Stimulated activated CD8-positive, alpha-beta memory T cell treated with anti-CD3 and anti-CD28 coated beads, Interleukin-7, amount 100 ng/mL, for 24 hours (primary cell): ENCODE measurements at places on chromosomes 13 and 19.

DNA sequence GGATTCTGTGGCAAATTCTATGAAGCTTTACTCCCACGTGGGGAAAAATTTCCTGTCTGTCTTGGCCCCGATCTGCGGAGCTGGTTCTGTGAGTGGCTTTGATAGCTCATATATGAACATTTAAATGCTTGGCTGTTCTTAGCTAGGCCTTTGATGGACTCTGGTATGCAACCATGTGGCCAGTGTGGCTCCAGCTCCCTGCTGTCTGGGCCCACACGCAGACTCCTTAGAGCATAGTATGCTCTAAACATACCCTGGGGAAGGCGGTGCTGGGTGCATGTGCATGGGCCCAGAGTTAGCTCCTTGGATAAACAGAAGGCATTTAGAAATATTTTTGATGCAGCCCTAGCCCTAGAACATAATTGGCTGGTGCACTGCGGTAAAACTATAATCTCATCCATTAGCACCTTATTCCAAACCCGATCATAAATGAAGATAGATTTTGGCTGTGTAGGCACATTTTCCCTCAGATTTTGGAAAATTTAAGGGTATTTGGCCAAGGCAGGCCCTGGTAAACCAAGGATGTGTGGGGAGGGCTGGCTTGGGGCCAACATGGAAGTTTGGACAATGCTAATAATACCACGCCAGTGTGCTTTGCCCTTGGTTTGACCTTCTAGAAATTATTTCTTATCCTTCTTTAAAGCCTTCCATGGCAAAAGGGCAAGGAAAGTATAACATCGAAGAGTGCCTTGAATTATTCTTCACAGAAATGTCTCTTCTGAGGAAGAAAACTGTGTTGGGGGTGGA lies 153.5 kb downstream of the LMO7 start:
- no peak for DNase-seq

DNA sequence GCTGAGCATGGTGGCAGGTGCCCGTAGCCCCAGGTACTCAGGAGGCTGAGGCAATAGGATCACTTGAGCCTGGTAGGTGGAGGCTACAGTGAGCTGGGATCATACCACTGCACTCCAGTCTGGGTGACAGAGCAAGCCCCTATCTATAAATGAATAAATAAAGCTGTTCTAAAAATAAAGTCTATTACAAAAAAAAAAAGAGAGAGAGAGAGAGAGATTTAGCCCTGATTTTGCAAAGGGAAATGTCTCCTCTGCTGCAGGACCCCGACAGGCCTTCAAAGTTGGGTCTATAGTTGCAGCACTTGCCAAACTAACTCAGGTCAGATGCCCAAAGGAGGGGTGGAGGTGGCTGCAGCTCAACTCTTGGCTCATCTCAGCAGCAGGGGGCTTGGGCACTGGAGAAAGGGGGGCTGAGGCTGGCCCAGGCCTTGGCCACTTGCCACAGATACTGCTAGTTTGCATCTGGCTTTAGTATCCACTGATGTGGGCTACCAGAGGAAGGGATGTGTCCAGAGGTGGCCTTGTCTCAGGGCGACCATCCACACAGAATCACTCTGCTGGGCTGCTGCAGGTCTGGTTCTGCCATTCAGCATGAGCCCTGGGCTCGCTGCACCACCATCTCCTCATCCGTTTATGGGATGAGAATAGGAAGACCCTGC lies 30.8 kb upstream of the AKT2 start:
- no peak for DNase-seq

- DNase-seq: no peak
These were observed 45.3 kb downstream of the CAPN12 start for GRCh38 chr19:38699027-38699346.

- no peak for DNase-seq
These were observed 343.8 kb downstream of the RBM26 start for GRCh38 chr13:79062291-79062690.

DNA sequence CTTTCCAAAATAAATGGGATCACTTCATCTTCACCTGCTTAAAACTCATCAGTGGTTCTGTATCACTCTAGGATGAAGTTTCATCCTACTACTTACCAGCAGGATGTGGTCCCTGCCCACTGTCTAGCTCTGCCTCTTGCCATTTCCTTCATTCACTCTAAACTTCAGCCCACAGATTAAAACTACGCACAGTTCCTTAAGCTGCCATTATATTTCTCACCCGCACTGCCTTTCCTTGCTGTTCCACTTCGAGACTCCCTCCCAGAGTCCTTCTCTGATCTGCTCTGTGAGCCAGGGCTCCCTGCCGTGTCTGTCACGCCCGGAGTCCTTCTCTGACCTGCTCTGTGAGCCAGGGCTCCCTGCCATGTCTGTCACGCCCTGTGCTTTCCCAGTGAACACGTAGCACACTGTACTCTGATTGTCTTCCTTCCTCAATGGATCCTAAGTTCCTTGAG lies 52.0 kb upstream of the NPAS1 start:
- DNase-seq: no peak

- DNase-seq: no peak
These were observed 20.1 kb upstream of the NDUFS7 start for GRCh38 chr19:1363599-1363998.

- no peak for DNase-seq
These were observed 4.4 kb downstream of the SULT2A1 start for GRCh38 chr19:47881757-47882156.

DNA sequence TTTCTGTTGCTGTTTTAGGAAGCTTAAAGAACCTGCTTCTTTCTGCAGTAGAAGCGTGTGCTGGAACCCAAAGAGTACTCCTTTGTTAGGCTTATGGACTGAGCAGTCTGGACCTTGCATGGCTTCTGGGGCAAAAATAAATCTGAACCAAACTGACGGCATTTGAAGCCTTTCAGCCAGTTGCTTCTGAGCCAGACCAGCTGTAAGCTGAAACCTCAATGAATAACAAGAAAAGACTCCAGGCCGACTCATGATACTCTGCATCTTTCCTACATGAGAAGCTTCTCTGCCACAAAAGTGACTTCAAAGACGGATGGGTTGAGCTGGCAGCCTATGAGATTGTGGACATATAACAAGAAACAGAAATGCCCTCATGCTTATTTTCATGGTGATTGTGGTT lies 103.1 kb downstream of the TNFRSF19 start:
- DNase-seq: no peak

DNA sequence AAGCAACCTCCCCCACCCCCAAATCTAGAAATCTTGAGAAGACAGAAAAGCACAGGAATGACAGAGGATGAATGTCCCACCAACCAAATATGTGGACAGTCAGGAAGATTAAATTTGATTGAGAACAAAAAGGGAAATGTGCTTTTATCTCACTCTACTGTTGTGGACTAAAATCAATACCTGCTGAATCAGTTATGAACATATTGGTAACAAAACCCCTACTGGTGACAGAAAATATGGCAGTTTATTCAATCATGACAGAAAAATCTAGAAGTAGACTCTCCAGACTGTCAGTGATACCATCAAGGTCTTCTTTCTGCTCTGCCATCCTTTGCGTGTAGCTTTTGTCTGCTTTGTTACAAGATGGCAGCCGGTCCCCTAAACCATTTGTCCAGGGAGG lies 35.2 kb downstream of the FAM216B start:
- no peak for DNase-seq

DNA sequence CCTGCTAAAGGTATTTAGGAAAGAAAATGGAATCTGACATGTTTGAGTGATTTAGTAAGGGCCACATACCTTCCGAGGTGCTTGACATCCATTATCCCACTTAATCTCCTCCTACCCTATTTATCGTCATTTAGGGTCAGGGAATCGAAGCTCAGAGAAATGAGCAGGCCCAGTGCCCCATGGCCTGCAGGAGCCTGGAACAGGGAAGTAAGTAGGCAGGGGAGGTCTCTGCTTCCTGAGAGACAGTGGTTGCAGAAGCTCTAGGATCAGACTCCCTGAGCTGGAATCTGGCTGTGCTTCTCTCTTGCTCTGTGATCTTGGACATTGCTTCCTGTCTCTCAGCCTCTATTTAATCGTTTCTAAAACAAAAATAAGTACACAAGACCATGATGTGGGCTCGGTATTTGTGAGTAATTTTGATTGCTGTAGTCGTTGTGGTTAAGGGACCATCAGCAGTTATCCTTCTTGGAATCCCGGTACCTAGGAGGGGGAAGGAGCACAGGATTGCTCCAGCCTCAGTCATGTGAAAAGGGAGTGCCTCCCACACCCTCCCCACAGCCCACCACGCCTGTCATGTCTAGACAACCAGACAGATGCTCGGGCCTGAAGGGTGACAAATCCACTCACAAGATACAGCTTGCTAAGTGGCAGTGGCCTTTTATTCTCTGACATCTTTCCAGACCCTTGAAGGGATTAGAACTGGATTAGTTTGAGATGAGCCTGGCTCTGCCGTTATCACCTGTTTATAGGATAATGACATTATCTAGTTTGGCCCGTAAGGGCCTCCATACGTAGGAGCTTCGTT lies 169.2 kb upstream of the TSHZ3 start:
- no peak for DNase-seq

DNA sequence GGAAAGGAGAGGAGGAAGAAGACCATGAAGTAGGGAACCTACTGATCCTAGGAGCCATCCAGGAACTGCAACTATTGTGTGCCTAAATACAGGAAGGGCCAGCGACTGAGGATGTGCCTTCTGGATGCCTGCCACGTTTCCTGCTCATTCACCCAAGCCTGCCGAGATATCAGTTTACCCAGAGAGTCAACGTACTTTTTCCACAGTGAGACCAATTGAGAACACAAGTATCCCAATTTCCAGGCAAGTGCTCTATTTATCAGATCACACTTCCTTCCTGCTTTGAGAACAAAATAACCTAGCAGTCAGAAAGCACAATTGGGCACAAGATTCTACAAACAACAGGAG lies 122.4 kb downstream of the AKAP11 start:
- no peak for DNase-seq

DNA sequence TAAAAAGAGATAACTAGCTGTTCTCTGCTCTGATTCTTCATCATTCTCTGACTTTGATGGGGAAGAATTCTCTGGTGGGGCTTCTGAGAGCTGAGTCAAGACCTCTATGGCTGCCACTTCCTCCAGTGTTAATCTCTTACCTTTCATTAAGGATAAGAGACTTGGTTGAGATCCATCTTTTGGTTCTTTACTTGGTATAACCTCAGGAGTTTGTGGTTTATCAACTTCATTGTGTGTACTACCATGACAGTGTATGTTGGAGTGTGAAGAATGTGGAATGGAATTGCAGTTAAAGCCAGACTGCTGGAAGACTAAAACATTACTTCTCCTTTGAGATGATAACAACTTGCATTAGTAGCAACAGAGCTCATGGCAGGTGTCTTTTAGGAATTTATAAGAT lies 222.0 kb downstream of the SLITRK5 start:
- no peak for DNase-seq

DNA sequence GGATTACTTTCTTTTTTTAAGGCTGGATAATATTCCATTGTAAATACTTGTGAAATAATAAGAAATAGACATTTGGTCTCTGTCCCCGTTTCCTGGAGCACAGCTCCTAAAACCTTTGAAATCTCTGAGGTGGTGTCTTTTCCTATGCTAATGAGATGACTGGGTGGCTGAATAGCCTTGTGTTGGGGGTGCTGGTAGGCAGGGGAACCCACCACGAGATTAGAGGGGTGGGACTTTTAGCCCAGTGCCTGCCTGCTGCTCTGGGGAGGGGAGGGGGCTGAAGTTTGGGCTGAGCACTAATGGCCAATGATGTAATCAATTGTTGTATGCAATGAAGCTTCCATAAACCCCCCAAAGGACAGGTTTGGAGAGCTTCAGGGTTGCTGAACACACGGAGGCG lies 175.7 kb downstream of the FGF9 start:
- DNase-seq: no peak

- DNase-seq: no peak
These were observed 84.0 kb upstream of the LSM14A start for GRCh38 chr19:34088292-34088691.

- DNase-seq: no peak
These were observed 840 bp upstream of the LILRA4 start for GRCh38 chr19:54339646-54340358.

GRCh38 chr13:103006641-103007426 lies 59.4 kb downstream of the SLC10A2 start:
- no peak for DNase-seq

DNA sequence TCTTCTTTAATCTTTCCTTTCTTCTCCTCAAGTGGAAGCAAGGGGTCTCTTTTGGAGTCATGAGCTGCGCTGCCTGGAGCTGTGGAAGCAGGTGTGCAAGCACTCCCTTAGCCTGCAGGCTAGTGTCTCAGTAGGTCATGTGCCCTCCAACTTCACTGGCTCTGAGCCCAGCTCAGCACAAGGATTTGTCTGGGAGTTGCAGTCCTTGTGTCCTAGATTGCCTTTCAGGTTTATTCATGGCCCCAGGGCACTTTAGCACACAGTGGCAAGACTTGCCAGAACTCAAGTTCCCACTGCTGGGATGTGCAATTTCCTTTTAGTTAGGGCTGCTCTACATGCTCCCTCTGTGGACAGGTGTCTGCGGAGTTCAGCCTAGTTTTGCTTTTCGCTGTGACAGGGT lies 211.7 kb downstream of the LIG4 start:
- no peak for DNase-seq

GRCh38 chr13:73765651-73766384 lies 368.4 kb downstream of the KLF12 start:
- peak; percentile 32 for DNase-seq

GRCh38 chr13:110338441-110339101 lies 31.5 kb downstream of the COL4A2 start:
- no peak for DNase-seq

GRCh38 chr19:55858969-55859368 lies 22.6 kb downstream of the NLRP4 start:
- DNase-seq: no peak

DNA sequence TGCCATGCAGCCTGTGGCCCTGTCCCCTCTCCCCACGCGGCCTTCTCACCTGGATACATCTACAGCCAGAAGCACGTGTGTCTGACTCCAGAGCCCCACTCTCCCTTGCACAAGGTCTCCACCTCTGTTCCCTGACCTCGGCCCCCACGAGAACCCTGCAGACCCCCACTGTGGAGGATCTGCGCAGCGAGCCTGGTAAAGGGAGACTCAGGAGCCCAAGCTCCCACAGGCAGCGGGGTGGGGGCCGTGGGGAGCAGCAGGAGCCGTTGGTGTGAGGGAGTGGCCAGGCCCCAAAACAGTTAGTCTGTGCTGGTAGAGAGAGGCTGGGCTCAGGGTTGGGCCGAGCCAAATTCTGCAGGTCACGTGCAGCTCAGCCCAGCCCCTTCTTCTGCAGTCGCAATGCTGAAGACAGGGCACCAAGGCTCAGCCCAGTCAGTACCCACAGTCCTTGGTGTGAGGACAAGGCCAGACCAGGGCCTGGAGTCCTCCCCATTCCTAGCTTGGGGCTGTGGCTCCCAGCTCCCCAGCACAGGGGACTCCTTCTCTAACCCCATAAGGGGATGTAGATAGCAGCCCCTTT lies 28.7 kb upstream of the SLC7A10 start:
- DNase-seq: no peak
